Stimulated activated CD4-positive, alpha-beta T cell treated with anti-CD3 and anti-CD28 coated beads, Interleukin-4, amount 100 ng/mL, for 48 hours (primary cell): ENCODE measurements at places on chromosomes 1 and 21.

DNA sequence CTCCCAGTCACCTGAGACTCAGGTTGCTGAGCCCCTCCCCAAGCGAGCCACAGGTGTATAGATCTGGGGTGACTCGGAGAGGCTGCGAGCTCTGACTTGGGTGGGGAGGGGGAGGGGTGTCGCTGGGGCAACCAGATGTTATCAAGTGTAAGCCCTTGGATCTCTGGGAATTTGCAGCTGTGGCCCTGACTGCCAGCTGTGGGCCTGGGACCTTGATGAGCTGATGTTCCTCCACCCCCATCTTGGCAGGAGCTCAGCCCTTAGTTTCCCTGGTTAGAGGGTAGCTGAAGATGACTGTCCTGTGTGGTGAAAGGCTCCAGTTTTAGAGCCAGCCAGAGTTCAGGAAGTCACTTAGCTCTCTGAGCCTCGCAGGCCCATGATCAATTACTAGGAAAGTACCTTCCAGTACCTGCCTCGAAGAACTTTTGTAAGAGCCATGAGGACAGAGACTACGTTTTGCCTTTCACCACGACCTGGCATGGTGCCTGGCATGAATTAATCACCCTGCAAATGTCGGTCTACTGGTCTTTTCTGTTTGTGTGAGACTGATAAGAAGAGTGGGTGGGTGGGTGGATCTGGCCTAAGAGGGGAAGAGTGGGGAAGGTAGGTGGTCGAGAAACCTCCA lies 55.8 kb downstream of the YARS1 start:
- peak; percentile 27 for DNase-seq

DNA sequence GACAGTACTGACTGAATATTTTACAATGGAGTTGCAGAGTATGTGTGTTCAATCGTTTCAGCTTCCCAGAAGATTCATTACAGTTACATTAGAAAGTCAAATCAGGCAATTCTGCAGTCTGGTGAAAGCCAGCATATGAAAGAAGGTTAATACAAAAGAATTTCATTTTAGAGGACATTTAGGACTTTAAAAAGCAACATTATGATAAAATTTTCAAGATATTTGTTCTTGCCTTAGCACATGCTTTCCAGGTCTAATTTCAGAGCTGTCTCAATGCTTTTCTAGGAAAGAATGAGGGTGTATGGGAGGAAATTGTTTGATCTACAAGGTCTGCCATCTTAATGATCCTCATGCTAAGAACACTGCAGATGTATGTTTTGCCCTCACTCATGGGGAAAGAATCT lies 63.2 kb downstream of the RERE start:
- no peak for DNase-seq

DNA sequence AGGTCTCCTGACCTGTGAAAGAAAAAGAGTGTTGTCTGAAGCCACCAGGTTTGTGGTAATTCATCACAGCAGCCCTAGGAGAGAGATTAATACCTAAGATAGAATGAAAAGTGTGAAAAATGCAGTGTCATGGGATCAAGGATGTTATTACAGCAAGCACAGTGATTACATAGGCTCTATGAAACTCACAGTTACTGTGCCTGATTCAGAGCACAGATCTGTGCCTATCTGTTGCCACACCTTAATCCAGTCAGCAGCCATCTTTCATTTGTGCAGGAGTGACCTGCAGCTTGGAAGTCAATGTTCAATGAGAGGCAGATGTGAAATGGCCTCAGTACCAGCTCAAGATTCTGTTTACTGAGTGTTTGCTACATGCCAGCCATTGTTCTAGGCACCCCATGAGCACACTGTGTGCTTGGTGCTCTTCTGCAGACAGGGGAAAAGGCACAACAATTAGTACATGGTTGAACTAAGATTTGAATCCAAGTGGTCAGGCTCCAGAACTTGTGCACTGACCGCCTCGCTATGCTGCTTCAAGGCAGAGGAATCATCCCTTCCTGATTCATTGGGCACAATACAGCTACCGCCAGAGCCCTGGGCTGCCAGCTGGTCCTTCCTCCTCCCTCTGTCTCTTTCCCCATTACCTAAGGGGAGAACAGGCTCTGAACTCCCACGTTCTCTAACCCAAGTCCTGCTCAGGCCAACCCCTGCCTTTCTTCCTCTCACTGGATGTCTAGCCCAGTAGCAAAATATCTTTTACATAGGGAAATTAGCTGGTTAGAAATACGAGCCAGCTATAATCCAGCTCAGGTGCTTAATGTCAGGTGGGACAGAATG lies 56.3 kb upstream of the NEK2 start:
- DNase-seq = no peak

DNA sequence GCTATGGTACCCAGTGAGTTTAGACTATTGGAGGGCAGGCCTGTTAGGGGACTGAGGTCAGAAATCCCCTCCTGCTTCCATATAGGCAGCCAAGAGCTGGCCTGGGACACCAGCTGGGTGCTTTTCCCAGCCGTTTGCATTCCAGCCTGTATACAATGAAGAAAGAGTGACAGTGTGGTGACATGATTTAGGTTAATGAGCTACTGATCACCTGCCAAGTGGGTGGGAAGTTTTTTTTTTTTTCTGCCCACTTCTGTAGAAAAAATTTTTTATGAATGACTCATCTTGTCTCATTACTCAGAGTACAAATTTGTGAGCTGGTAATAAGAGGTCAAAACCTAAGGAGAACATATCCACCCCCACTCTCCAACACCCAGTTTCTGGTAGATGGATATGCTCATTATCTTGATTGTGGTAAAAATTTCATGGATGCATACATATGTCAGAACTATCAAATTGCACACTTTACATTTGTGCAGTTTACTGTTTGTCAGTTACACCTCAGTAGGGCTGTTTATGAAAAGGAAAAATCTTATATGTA lies 16.4 kb upstream of the CGN start:
- no peak for DNase-seq

GRCh38 chr1:45200906-45201500 lies 5.4 kb downstream of the ZSWIM5 start:
- DNase-seq = no peak

- no peak for DNase-seq
Measured at GRCh38 chr1:198687429-198687828, 48.6 kb downstream of the PTPRC start.

GRCh38 chr1:53286955-53287354 lies 40.9 kb downstream of the LRP8 start:
- DNase-seq = no peak

- DNase-seq = no peak
Measured at GRCh38 chr21:42225571-42226155, 6.7 kb downstream of the ABCG1 start.

GRCh38 chr1:95118067-95118499 lies 928 bp downstream of the TLCD4 start:
- no peak for DNase-seq

DNA sequence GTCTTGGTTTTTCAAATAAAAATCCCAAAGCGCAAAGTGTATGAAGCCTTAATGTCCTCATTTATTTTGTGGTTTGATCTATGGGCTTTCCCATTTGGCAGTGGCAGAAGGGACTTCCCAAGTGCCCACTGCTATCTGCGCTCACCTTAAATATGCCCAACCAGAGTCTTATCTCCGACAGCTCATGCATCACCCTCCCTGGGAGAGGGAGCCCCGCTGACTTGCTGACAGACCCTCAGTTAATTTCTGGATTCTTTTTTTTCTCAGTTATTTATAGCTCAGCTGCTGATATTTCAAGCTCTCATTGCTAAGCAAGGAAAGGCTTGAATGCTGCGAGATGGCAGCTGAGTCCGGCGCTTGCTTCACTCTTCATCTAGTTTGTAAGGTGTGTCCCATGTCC lies 19.3 kb downstream of the KAZN start:
- no peak for DNase-seq

- DNase-seq = no peak
Measured at GRCh38 chr1:36198641-36199040, 25.6 kb upstream of the THRAP3 start.

DNA sequence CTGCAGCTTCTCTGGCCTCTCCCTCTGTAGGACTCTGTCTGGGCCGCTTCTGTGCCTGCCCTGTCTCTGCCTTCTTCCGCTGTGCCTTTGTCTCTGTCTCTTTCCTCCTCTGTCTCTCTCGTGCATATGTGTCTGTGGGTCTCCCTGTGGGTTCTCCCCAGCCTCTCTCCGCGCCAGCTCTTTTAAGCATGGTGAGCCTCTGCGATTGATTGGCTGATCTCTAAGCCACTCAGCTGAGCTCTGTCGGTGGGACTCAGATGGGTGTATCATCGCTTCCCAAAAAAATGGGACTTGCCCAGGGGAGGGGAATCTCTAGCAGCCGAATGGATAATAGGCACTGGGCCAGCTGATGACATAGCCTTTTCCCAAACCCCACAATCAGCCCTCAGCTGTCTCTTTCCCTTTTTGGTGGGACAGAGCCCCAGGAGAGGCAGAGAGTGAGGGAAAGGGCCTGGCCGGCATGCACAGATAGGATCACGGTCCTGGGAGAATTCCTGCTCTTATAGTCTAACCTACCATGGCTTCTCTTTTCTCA lies at the start of gene ADAMTS4:
Gene ADAMTS4, minus strand, starts transcription at position 158 of the 535 bp plus-strand sequence. CDS start 427 bp downstream, outside the sequence.
- no peak for DNase-seq

DNA sequence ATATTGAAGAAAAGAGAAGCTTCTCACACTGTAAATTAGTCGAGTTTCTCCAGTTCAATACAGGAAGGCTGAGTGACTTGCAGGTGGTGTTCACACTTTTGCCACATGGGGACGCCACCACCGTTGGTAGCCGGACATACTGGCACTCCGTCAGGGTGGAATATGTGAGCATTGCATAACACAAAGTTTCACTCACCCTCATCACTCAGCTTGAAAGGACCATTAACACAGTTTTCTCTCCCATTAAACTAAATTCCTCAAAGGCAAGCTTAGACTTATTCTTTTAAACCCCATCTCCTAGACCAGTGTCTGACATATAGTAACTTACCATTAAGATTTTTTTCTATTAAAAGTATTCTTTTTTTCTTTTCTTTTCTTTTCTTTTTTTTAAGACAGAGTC lies 105.3 kb upstream of the SERBP1 start:
- peak; percentile 45 for DNase-seq

GRCh38 chr1:64006276-64007051 lies 197.0 kb upstream of the UBE2U start:
- peak; percentile 2 for DNase-seq

GRCh38 chr21:41482980-41483379 lies 25.0 kb downstream of the TMPRSS2 start:
- no peak for DNase-seq

GRCh38 chr1:104636581-104636980 lies 886.9 kb downstream of the AMY1C start:
- no peak for DNase-seq

GRCh38 chr1:108592030-108592759 lies 32.3 kb downstream of the EEIG2 start:
- no peak for DNase-seq

DNA sequence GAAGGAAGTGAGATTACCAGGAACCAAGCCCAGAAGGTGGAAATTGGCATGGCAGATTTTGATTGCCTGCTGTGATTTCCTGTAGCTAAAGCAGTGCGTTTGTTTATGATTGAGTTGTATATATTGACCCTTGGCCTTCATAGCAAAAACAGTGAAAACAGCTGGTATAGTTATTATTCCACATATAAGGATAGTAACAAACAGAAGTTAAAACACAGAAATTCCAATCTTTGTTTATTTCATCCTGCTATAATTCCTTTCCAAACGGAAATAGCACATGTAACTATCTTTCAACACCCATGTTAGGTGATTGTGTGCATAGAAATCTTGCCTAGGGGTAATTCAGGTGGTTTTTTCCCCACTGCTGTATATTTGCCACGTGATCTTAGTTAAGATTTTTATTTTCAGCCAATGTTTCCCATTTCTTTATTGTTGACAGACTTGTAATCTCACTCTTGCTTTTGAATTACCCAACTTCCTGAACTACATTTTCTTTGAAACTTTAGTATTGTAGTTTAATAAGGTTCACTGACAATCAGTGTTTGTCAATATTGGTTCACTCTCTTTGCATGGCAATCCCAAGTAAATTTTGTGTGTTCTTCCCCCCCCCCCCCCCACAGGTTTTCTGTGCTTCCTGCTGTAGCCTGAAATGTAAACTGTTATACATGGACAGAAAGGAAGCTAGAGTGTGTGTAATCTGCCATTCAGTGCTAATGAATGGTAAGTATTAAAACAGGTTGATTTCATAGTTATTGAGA lies 102.7 kb downstream of the CC2D1B start:
- DNase-seq = no peak

GRCh38 chr1:207858806-207859205 lies 52.1 kb downstream of the CD34 start:
- no peak for DNase-seq

DNA sequence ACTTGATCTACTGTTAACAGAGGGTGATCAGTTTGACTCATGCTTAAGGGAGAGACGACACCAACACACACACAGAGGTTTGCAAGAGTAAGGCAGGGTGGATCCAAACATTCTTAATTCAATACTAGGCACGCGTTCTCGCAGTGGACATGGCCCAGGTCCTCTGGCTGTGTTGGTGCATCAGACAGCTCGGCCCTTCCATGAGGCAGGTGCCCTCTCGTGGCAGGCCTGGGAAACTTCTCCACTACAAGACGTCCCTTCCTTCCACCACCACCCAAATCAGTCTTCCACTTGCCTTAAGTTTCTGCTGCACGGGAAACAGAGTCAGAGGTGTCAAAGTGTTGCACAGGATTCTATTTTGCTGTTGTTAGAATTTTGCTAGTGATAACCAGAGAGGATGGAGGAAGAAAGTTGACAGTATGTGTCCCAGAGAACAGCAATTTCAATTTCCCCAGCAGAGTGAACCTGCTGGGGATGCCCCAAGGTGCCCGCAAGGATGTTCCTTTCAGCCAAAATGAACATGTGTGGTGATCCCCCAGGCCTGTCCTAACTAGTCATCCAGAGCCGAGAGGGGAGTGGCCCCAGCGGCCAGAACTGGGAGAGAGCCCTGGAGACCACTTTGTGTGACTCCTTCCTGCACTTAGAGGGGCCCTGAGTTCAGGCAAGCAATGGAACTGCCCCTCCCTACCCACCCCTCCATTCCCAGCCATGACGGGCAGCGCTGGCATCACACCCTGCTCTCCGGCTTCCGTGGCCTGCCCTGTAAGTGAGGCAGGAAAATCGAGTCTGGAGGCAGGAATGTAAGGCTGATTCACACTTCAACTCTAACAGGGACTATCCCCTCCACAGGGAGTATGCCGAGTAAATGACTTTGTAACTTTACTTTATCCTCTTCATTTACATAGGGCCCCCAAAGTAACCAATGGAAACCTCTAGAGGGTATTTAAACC lies 34.8 kb downstream of the MX1 start:
- peak; percentile 36 for DNase-seq

DNA sequence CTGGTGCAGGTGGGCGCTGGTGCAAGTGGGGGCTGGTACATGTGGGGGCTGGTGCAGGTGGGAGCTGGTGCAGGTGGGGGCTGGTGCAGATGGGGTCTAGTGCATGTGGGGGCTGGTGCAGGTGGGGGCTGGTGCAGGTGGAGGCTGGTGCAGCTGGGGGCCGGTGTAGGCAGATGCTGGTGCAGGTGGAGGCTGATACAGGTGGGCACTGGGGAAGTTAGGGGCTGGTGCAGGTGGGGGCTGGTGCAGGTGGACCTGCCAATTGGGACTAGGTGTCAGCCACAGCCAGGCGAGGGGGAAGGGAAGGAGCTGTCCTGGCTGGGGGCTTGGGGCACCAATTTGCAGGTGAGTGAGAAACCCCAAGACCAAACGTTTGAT lies 46.5 kb upstream of the TLR5 start:
- no peak for DNase-seq

- no peak for DNase-seq
Measured at GRCh38 chr1:175193527-175193910, 943 bp upstream of the KIAA0040 start.
